Muscle of leg (tissue), 16 donors: ENCODE measurements at places on chromosomes 11 and 22.

GRCh38 chr22:40270031-40270430 is 76.3 kb upstream of the ADSL start:
- peaks cover 43% of the 10 kb centered on the region for H3K36me3 ChIP-seq
- DNase-seq = no peak
- H3K27ac ChIP-seq = no peak overlapping the region
- no peak overlapping the region for H3K4me3 ChIP-seq
- no peaks in the 10 kb centered on the region for H3K27me3 ChIP-seq

DNA sequence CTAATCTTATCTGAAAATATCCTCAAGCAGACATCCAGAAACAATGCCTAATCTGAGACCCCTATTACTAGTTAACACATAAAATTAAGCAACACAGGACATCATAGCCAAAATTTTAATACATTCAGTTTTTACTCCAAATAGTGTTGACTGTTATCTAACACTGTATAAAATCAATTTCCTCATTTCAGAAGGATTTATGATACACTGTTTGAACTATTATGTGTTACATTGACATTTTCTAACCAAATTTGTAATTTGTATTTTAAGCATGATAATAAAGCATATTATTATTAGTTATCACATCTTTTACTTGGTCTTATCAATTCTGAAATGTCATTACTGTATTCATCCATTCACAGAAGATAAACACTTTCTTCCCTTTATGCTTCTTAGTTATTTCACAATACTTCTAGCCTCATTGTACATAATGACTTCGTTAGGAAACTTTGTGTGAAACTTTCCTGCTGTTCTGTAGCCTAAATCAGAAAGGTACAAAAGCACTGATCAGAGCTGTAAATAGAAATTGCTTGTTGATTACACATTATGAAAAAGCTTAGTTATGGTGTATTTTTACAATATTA is 1248.9 kb downstream of the JRKL start:
- H3K36me3 ChIP-seq = no peaks in the 10 kb centered on the region
- no peak overlapping the region for H3K4me3 ChIP-seq
- no peak for DNase-seq

- DNase-seq = no peak
- no peaks in the 10 kb centered on the region for H3K36me3 ChIP-seq
- no peaks in the 10 kb centered on the region for H3K27me3 ChIP-seq
These were observed 262.7 kb downstream of the ETS1 start for GRCh38 chr11:128324531-128325141.

DNA sequence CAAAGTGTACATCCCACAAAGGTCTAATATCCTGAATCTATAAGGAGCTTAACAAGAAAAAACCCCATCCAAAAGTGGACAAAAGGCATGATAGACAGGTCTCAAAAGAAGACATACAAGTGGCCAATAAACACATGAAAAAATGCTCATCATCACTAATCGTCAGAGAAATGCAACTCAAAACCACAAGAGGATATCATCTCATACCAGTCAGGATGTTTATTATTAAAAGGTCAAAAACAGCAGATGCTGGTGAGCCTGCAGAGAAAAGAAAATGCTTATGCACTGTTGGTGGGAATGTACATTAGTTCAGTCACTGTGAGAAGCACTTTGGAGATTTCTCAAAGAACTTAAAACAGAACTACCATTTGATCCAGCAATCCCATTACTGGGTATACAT is 12.7 kb downstream of the LGALS12 start:
- H3K27me3 ChIP-seq = peaks cover 2% of the 10 kb centered on the region
- no peaks in the 10 kb centered on the region for H3K4me1 ChIP-seq
- no peak for DNase-seq
- H3K4me3 ChIP-seq = no peak overlapping the region
- H3K36me3 ChIP-seq = no peaks in the 10 kb centered on the region

- H3K4me3 ChIP-seq = no peak overlapping the region
- no peaks in the 10 kb centered on the region for H3K36me3 ChIP-seq
- H3K27me3 ChIP-seq = no peaks in the 10 kb centered on the region
- DNase-seq = no peak
- no peaks in the 10 kb centered on the region for H3K4me1 ChIP-seq
- H3K27ac ChIP-seq = no peak overlapping the region
These were observed 303.4 kb downstream of the FAT3 start for GRCh38 chr11:92528001-92528400.

DNA sequence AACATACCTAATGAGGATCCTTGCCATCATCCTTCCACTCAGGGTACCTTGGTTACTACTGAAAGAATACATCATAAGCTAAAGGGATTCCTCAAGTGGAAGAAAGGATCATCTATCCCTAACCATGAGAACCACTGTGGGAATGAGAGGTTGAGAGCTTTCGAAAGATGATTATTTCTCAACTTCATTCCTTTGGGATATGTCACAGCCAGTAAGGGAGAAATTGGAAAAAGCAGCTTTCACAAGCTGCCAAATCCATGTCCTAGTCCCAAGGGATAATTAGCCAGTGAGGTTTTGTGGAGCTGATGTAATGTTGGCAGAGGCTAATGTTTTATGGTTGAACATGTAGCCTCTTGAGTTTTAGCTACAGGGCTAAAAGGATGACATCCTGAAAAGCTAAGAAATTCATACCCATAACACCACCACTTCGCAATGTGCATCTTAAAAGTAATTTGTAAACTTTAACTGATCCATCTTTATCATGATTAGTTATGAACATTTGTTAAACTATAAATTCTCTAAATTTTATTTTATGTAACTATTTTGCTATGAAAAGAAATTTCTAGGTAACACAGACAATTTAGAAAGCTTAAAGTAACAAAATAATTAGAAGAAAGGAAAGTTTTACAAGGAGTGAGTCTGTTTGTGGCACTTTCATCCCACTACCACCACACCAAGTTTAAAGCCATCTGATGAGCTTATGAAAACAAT is 123.9 kb downstream of the MRTFA start:
- H3K36me3 ChIP-seq = peaks cover 3% of the 10 kb centered on the region
- DNase-seq = peak; percentile 88
- no peak overlapping the region for H3K4me3 ChIP-seq
- peaks cover 27% of the 10 kb centered on the region for H3K4me1 ChIP-seq

GRCh38 chr11:58923300-58923788 is 15.9 kb upstream of the GLYATL1 start:
- H3K36me3 ChIP-seq = no peaks in the 10 kb centered on the region
- no peak overlapping the region for H3K27ac ChIP-seq
- H3K4me3 ChIP-seq = no peak overlapping the region
- H3K4me1 ChIP-seq = peaks cover 9% of the 10 kb centered on the region
- H3K27me3 ChIP-seq = peaks cover 2% of the 10 kb centered on the region

DNA sequence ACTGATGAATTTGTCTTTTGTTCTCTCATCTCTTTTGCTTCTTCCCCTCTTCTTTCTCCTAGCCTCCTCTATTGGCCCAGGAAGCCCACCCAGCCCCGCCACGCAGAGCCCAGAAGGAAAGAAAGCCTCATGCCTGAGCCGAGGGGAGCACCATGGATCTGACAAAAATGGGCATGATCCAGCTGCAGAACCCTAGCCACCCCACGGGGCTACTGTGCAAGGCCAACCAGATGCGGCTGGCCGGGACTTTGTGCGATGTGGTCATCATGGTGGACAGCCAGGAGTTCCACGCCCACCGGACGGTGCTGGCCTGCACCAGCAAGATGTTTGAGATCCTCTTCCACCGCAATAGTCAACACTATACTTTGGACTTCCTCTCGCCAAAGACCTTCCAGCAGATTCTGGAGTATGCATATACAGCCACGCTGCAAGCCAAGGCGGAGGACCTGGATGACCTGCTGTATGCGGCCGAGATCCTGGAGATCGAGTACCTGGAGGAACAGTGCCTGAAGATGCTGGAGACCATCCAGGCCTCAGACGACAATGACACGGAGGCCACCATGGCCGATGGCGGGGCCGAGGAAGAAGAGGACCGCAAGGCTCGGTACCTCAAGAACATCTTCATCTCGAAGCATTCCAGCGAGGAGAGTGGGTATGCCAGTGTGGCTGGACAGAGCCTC is 3.8 kb downstream of the ZBTB16 start:
- H3K27me3 ChIP-seq = peaks cover 29% of the 10 kb centered on the region
- no peak overlapping the region for H3K27ac ChIP-seq
- DNase-seq = no peak
- H3K36me3 ChIP-seq = peaks cover 8% of the 10 kb centered on the region
- H3K4me3 ChIP-seq = no peak overlapping the region
- peaks cover 23% of the 10 kb centered on the region for H3K4me1 ChIP-seq

DNA sequence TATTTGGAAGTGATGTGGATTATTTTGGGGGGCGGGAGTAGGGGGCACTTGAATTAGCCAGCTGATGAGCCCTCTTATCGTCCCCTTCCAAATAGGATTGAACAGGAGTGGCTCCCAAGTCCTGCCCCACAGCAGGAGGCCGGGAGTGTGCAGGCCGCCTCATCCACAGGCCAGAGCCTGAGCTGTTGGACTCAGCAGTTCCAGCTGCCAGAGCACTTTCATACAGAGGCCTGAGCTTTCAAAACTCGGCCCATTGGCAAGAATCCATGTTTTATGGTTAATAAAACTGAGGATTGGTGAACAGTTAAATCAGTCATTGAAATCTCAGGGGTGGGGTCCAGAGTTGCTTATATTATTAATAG is 9.6 kb downstream of the FAM118A start:
- no peaks in the 10 kb centered on the region for H3K27me3 ChIP-seq
- peak overlapping the region; percentile 82 for H3K27ac ChIP-seq
- peak; percentile 84 for DNase-seq
- H3K36me3 ChIP-seq = peaks cover 19% of the 10 kb centered on the region

DNA sequence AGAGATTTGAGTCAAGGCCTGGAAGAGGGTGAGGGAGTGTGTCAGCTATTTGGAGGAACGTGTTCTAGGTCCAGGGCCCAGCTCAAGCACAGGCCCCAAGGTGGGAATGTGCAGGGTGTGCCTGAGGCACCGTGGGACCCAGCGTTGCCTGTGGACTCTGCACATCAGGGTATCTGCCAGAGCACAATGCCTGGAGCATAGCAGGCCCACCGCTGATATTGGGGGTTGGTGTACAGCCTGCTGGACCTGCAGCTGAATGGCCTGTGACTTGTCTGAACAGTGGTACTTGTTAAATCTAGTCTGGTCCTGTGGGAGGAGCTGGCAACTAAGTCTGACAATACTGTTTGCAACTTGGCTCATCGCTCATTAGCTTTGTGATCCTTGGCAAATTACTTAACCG is 131.7 kb downstream of the GRIK4 start:
- H3K27me3 ChIP-seq = peaks cover 18% of the 10 kb centered on the region
- H3K4me1 ChIP-seq = peaks cover 5% of the 10 kb centered on the region
- no peak overlapping the region for H3K4me3 ChIP-seq
- H3K27ac ChIP-seq = no peak overlapping the region

- H3K4me3 ChIP-seq = no peak overlapping the region
- H3K27ac ChIP-seq = no peak overlapping the region
These were observed 151.8 kb downstream of the MPPED1 start for GRCh38 chr22:43563571-43563970.

DNA sequence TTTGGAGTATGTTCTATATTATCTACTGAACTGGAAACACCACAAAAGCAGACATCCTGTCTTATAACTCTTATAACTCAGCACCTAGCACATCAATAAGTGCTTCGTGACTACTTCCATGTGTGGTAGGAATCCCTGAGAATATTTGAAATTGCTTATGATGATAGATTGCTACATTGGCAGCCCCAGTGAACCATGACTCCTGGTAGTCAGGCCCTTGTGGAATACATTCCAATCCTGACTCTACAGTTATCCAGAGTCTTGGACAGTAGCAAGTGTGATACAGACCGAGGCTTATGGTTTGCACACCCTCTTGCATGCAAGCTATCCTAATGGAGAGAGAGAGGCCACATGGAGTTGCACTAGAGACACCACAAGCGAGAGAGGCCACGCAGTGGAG is 59.5 kb upstream of the PHF21A start:
- no peak overlapping the region for H3K4me3 ChIP-seq
- H3K27ac ChIP-seq = no peak overlapping the region
- no peaks in the 10 kb centered on the region for H3K4me1 ChIP-seq

- H3K27me3 ChIP-seq = no peaks in the 10 kb centered on the region
- H3K36me3 ChIP-seq = no peaks in the 10 kb centered on the region
- DNase-seq = no peak
- H3K27ac ChIP-seq = no peak overlapping the region
These were observed 31.1 kb downstream of the SMCO4 start for GRCh38 chr11:93512073-93512475.

- H3K4me3 ChIP-seq = no peak overlapping the region
- peak; percentile 91 for DNase-seq
- peak overlapping the region; percentile 76 for H3K27ac ChIP-seq
- H3K36me3 ChIP-seq = no peaks in the 10 kb centered on the region
- peaks cover 34% of the 10 kb centered on the region for H3K4me1 ChIP-seq
These were observed 10.4 kb upstream of the CELSR1 start for GRCh38 chr22:46547883-46548244.

- H3K36me3 ChIP-seq = peaks cover 66% of the 10 kb centered on the region
- DNase-seq = no peak
- H3K27me3 ChIP-seq = no peaks in the 10 kb centered on the region
- H3K27ac ChIP-seq = no peak overlapping the region
- no peak overlapping the region for H3K4me3 ChIP-seq
- no peaks in the 10 kb centered on the region for H3K4me1 ChIP-seq
These were observed 12.4 kb downstream of the POLR3H start for GRCh38 chr22:41531715-41532477.

GRCh38 chr22:50474710-50475651 is at the start of gene SBF1:
SBF1 (minus strand) TSS chr22:50475035; CDS start chr22:50474840, 195 bp downstream.
- H3K4me3 ChIP-seq = peak within 1 kb of the TSS; percentile 77
- peak within 1 kb of the TSS; percentile 55 for H3K27ac ChIP-seq

GRCh38 chr11:68594123-68594522 is 90.2 kb upstream of the GAL start:
- DNase-seq = no peak
- H3K36me3 ChIP-seq = peaks cover 64% of the 10 kb centered on the region
- no peak overlapping the region for H3K4me3 ChIP-seq

DNA sequence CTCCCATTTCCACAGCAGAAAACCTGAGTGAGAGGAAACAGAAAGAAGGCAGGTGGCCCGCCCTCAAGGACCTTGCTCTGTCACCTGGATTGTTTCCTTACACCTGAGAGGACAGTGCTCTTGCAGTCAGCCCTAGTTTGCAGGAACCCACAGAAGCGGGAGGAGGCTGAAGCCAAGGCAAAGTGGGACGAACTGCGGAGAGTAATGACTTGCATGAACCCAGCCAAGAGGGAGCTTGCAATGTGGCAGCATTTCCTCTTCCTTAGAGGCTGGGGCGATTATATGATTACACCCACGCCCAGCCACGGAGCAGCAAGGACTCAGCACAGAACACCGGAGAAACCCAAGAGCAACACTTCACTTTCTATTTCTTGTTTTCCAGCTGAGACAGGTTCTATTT is 102.6 kb downstream of the SPON1 start:
- DNase-seq = no peak
- no peak overlapping the region for H3K4me3 ChIP-seq
- no peaks in the 10 kb centered on the region for H3K27me3 ChIP-seq
- peaks cover 6% of the 10 kb centered on the region for H3K4me1 ChIP-seq
